ENCODE measurements at places on chromosomes 2 and 18.

- no peak overlapping the region for H3K4me3 ChIP-seq
- no peak overlapping the region for H3K27ac ChIP-seq
- H3K36me3 ChIP-seq = no peaks in the 10 kb centered on the region
These were observed 122.7 kb upstream of the GLI2 start for GRCh38 chr2:120612931-120613330.

- H3K27me3 ChIP-seq = no peaks in the 10 kb centered on the region
- peak; percentile 95 for ATAC-seq
- H3K27ac ChIP-seq = peak overlapping the region; percentile 6
- H3K36me3 ChIP-seq = no peaks in the 10 kb centered on the region
These were observed 63.2 kb downstream of the ZEB2 start for GRCh38 chr2:144456680-144457079.

- H3K4me1 ChIP-seq = peaks cover 31% of the 10 kb centered on the region
- peak overlapping the region; percentile 75 for H3K4me3 ChIP-seq
- H3K27me3 ChIP-seq = no peaks in the 10 kb centered on the region
- H3K36me3 ChIP-seq = peaks cover 70% of the 10 kb centered on the region
- H3K27ac ChIP-seq = peak overlapping the region; percentile 69
These were observed 34.0 kb downstream of the UXS1 start for GRCh38 chr2:106159866-106160785.

DNA sequence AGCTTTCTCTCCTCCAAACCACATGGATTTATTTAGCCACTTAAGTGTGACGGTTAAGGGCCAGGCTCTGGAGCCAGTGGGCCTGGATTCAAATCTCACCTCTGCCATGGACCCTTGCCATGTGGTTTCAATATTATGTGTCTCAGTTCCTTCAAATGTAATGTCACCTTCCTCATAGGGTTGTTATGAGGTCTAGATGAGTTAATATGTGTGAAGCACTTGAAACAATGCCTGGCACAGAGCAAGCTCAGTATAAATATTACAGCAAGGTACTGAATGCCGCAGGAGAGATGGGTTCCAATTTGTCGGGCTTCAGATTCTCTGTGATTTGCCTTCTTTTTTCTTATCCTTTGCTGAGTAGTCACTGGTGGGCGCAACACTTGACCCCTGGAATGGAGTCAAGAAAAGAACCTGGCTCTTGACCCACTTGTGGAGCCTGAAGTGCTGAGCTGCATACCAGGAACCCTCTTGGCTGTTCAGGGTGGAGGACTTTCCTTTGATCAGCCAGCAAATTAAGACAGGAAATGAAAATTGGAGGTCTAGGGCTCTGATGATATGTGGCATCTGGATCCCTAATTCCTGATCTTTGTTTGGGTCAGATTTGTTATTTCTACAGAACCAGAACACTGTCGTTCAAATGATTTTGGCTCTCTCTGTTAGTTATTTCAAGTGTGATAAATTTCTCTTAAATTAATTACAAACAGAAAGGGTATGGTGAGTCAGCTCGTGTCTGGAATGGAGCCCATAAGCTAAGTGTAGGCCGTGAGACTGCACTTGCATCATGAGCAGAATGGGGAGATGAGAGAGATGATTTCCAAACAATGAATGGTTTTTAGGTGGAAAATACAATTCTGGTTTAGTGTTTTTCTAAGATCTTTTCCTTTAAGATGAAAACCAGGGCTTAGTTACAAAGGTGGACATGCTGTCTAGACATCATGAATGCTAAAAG is 293.0 kb downstream of the KCNS3 start:
- H3K27ac ChIP-seq = no peak overlapping the region
- no peak for ATAC-seq
- no peaks in the 10 kb centered on the region for H3K4me1 ChIP-seq
- H3K36me3 ChIP-seq = no peaks in the 10 kb centered on the region
- H3K4me3 ChIP-seq = no peak overlapping the region

DNA sequence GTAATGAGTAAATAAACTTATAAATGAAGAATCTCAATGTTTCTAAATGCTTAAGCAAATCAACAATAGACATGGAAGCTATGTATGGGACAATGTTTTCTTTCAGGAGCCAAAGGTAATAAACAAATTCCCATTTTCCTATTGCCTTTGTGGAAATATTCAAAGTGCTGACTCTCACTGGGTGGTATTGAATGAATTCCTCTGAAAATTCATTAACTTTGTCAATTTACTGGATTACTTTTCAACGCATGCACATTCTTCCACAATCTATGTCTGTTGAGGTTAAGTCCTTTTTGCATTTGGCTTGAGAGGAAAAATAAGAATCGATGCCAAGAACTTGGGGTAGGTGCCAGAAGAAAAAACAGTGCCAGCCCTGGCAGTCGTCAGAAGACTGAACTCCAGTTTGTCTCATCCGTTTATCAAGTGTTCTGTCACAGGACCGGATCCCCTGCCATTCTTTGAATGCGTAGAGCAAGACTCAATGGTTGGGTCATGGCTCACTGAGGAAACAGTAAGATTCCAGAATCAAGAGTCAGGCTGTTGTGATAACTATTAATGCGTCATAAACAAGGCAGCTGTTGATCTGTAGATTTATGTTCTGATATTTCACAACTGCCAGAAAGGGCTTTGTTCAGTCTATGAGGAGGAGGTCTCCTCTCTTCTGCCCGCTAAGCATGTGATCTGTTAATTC is 133.3 kb downstream of the GFPT1 start:
- H3K4me1 ChIP-seq = no peaks in the 10 kb centered on the region
- H3K36me3 ChIP-seq = no peaks in the 10 kb centered on the region
- ATAC-seq = no peak
- no peak overlapping the region for H3K27ac ChIP-seq
- H3K27me3 ChIP-seq = peaks cover 27% of the 10 kb centered on the region

GRCh38 chr2:216905649-216906329 is 45.9 kb upstream of the TNP1 start:
- H3K4me1 ChIP-seq = no peaks in the 10 kb centered on the region
- H3K27ac ChIP-seq = no peak overlapping the region
- ATAC-seq = no peak
- no peaks in the 10 kb centered on the region for H3K36me3 ChIP-seq
- no peaks in the 10 kb centered on the region for H3K27me3 ChIP-seq
- no peak overlapping the region for H3K4me3 ChIP-seq

- H3K27me3 ChIP-seq = no peaks in the 10 kb centered on the region
- H3K36me3 ChIP-seq = no peaks in the 10 kb centered on the region
- peak overlapping the region; percentile 38 for H3K4me3 ChIP-seq
These were observed 13.3 kb upstream of the DUSP2 start for GRCh38 chr2:96158554-96158940.

GRCh38 chr18:79737426-79737825 is 57.8 kb downstream of the CTDP1 start:
- peaks cover 90% of the 10 kb centered on the region for H3K36me3 ChIP-seq
- H3K4me1 ChIP-seq = peaks cover 12% of the 10 kb centered on the region
- no peak overlapping the region for H3K4me3 ChIP-seq
- no peak overlapping the region for H3K27ac ChIP-seq

DNA sequence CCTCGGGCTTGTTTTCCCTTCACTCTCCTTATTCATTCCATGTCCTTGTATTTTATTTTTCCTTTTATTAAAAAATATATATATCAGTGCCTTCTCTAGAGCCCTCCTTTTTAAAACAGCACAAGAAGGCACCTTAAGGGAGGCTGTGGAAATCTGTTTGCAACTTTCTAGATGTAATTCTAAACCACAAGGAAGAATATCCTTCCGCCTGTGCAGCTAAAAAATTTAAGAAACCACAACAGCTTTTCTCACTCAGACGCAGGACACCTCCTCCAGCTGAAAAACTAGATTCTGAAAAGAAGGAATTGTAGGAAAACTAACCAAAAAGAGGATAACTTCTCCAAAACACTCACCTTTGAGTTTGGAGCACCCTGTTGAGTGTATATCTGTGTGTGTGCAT is 142.2 kb downstream of the BCL11A start:
- H3K36me3 ChIP-seq = no peaks in the 10 kb centered on the region
- H3K27ac ChIP-seq = peak overlapping the region; percentile 50
